ENCODE measurements at places on chromosomes 4 and X.

GRCh38 chrX:154366666-154367055 lies 7.8 kb downstream of the FLNA start:
- DNase-seq, result no peak

- DNase-seq, result no peak
Measured at GRCh38 chr4:112813790-112814189, 176.8 kb downstream of the LARP7 start.

GRCh38 chr4:48761286-48761685 lies 18.8 kb downstream of the FRYL start:
- no peak for DNase-seq

- no peak for DNase-seq
Measured at GRCh38 chrX:41394293-41394692, 52.9 kb upstream of the NYX start.

DNA sequence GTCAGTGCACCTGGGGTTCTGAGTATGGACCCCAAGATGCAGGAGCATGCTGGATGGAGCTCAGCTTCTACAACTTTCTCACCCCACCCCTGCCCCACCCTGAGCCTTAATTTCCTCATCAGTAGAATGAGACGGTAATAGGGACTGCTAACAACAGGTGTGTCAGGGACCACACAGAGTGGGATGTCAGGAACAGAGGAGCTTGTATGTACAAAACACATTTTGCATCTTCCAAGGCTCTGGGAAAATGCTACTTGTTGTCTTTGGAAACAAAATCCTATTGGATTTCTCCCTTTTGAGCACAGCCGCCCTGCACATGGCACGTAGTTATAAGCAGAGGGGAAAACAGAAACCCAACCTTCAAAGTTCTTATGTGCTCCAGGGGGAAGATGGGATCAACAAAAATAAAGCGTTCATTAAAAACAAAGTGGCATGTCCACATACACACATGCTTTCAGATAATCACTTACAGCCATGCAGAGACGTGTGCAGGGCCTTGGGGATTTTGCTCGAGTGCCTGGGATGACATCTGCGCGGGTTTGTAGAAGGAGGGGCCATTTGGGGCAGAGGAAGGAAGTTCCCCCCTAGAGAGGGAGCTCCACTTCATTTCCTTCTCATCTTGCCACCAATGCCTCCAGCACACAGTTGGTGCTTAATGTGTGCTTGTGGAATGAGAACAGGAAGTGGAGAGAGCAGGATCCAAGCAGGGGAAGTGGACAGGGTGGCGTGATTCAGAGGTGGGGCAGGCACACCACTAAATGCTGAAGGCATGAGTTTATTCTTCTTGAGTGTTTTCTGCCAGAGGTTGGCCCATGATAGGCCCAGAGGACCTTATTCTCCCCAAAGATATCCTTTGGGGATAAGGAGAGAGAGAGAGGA lies 138.9 kb downstream of the SMIM20 start:
- no peak for DNase-seq

DNA sequence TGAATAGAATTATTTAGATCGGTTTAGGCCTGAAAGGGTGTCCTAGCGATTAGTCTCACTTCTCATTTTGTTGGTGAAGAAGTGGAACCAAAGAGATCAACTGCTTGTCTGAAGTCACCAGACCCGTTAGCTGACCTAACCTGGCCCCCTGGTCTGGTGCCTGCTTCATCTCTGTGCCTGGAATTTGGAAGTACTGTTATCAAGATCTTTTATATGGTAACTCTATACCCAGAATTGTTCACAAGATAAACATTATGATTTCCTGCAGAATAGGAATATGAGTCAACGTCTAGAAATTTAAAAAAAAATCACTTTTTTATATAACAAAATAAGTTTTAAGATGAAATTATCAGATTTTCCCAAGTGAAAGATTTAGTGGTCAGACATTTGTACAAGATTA lies 37.2 kb downstream of the LRP2BP start:
- no peak for DNase-seq

DNA sequence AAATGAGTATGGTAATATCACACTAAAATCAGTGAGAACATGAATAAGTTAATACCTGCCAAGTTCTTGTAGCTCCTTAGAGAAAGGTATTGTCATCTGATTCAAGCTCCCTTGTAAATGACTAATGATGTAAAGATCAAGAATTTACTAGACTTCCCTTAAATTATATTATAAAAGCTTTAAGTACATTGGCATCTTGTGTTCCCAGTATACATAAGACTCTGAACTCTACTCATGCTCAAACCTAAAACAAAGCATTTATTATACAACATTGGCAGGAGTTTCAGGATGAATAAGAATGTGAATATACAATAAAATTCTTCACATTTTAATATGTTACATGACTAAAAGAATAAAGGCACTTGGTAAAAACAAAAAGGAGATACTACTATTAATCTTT lies 126.8 kb upstream of the UNC5C start:
- DNase-seq, result no peak

GRCh38 chrX:13755254-13755653 lies 20.7 kb downstream of the OFD1 start:
- DNase-seq, result no peak

DNA sequence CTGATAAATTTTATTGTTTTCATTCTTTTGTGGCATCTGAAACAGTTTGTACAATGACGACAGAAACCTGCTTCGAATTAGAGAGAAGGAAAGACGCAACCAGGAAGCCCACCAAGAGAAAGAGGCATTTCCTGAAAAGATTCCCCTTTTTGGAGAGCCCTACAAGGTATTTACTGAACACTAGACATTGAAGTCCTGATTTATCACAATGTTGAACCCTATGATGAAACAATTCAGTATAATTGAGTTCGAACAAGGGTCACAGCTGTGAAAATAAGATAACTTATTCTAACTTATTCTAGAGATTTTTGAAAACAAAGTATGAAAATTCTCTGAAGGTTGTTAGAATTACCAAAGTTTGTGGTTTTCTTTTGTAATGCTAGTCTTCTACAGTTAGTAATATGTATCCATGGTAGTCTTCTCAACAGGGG lies 111.3 kb downstream of the AFF1 start:
- DNase-seq, result no peak

DNA sequence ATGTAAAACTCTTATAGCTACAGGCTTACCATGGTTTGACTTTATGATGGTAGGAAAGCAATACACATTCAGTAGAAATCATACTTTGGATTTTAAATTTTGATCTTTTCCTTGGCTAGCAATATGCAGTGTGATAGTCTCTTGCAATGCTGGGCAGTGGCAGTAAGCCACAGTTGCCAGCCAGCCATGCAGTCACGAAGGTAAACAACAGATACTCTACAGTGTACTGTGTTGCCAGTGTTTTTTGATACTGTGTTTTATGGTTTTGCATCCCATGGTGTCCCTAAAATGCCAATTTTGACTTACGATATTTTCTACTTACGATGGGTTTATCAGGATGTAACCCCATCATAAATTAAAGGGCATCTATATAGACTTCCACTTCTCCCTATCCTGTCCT lies 24.8 kb upstream of the KLF3 start:
- no peak for DNase-seq

- DNase-seq, result no peak
Measured at GRCh38 chrX:8586953-8587352, 122.3 kb downstream of the VCX3B start.

DNA sequence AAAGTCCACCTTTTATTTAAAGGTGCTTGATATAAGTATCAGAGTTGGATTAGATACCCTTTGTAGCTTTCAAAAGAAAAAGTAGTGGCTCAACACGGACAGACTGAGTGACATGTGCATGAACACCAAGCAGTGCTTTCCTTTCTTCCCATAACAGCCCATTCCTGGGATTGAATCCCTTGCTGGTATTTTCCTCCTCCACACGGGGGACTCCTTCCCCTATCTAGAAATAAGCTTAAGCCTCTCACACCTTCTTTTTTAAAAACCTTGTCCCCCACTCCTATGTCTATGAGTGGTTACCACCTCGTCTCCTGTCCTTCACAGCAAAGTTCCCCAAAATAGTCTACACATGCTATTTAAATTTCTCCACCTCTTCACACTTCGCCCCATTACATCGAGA lies 5.1 kb downstream of the AP1S2 start:
- DNase-seq, result no peak

DNA sequence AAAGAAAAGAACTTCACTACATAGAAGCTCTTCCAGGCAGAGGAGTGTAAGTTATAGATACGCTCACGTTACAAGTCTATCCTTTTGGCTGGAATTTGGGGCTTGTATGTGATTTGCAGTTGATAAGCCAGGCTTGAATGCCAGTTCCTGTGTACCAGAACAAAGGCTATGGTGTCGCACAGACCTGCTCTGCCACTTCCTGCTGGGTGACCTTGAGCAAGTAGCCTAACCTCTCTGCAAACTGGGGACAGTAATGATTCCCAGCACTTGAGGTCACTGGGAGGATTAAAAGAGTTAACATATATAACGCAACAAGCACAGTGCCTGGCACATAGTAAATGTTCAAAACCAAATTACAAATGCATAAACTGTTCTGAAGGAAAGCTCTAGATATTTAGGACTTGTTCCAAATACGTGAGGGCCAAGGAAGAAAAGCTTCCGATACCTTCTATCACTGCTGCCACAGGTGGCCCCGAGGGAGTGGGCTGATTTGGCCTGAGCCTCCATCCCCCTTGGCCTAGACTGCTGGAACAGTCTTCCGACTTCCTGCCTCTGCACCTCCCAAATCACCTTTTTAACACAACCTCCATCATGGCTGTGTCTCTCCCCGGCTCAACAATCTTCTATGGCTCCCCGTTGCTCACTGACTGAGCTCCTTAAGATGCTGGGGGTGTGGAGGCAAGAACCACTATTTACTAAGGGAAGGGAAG lies 1.3 kb upstream of the SOWAHD start:
- DNase-seq, result no peak

- no peak for DNase-seq
Measured at GRCh38 chr4:84063619-84064018, 435.5 kb downstream of the NKX6-1 start.

DNA sequence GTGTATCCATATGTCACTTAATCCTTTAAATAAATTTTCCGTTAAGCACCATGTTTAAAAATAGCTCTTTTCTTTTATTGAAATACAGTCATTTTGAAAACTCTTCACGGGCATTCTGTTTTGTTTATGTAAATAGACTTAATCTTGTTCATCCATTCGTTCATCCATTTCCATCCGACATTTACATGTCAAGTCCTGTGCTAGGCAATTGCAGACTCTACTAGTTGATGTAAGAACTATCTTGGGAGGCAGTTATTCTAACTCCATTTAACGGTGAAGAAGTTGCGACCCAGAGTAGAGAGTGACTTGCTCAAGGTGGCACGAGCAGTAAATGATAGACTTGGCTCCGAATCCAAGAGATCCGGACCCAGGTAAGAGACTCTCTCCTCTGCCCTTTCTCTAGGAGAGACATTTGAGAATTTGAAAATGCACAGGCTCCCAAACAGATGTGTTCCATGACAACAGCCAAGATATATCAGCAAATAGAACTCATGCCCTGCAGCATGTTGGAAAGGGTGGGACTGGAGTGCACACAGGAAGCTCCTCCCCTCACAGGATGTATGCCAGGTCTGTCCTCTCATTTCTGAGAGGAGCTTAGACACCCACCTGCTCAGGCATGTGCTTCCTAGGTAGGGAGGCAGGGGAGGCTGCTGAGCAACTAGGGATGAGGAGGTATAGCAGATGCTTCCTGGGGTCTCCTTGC lies 64.5 kb downstream of the DRD5 start:
- no peak for DNase-seq

- no peak for DNase-seq
Measured at GRCh38 chrX:12419591-12419990, 281.3 kb downstream of the FRMPD4 start.

DNA sequence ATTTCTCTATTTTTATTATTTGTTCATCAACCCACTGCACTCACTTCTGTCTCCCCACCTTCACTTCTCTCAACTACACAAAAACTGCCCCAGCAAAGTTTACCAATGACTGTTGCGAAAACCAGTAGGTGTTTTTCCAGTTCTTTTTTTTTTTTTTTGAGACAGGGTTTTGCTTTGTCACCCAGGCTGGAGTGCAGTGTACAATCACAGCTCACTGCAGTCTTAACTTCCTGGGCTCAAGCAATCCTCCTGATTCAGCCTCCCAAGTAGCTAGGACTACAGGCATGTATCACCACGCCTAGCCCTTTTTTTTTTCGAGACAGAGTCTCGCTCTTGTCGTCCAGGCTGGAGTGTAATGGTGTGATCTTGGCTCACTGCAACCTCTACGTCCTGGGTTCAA lies 24.1 kb upstream of the HPRT1 start:
- DNase-seq, result no peak

DNA sequence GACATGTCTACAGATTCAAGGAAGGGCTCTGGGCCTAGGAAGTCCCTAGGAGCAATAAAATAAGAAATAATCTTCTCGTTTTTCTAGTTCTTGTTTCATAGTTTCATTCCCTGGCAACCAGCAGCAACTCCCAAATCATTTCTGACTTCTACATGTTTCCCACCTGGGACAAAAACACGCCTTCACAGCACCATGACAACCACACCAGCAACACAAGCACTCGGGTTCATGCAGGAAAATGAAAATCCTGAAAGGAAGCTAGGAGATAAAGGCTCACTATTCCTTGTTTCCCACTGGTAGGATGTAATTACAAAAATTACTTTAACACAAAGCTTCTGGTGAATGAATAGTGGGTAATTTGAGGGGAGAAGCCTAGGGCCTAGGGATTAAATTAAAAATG lies 158.9 kb downstream of the ADAMTS3 start:
- no peak for DNase-seq

- DNase-seq, result no peak
Measured at GRCh38 chrX:129599996-129600395, 54.8 kb downstream of the APLN start.

GRCh38 chrX:15043538-15043937 lies 170.3 kb downstream of the MOSPD2 start:
- no peak for DNase-seq

- no peak for DNase-seq
Measured at GRCh38 chr4:155929833-155930232, 23.8 kb downstream of the CTSO start.

DNA sequence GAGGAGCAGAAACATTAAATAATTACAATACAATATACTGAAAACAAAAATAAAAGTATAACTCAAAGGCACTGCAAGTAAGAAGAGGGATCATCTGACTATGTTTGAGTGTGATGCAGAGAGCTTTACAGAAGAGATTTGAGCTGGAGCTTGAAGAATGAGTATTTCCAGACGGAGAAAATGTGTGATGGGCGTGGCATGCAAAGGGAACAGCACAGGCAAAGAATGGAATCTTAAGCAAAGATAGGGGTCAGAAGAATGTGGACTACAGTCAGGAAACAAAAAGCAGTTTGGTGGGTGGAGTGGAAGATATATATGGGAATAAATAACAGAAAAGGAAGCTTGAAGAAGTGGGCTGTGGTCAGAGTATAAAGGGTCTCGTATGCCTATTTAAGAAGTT lies 45.5 kb downstream of the OPHN1 start:
- no peak for DNase-seq

GRCh38 chr4:124684301-124684700 lies 28.2 kb downstream of the ANKRD50 start:
- no peak for DNase-seq

GRCh38 chrX:108557580-108557979 lies 117.9 kb downstream of the COL4A5 start:
- DNase-seq, result no peak

DNA sequence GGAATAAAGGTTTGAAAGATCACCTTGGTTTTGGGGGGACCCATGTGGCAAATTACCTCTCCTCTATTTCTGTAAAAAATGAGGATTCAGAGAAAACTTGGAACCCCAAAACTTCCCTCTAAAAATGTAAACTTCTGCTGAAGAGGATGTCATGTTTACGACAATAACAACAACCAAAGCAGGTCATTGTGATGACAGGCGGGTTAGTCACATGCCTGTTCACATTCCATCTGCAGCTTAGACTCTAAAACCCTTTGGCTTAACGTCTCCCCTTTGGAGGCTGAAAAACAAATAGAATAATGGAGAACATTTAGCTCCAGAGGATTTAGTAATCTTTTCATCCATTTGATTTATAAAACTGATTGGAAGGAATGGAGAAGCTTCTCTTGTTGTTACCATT lies 75.0 kb upstream of the FAM9C start:
- DNase-seq, result no peak

All from liver (tissue), 10 donors.